ENCODE measurements at places on chromosomes 6 and 20.

DNA sequence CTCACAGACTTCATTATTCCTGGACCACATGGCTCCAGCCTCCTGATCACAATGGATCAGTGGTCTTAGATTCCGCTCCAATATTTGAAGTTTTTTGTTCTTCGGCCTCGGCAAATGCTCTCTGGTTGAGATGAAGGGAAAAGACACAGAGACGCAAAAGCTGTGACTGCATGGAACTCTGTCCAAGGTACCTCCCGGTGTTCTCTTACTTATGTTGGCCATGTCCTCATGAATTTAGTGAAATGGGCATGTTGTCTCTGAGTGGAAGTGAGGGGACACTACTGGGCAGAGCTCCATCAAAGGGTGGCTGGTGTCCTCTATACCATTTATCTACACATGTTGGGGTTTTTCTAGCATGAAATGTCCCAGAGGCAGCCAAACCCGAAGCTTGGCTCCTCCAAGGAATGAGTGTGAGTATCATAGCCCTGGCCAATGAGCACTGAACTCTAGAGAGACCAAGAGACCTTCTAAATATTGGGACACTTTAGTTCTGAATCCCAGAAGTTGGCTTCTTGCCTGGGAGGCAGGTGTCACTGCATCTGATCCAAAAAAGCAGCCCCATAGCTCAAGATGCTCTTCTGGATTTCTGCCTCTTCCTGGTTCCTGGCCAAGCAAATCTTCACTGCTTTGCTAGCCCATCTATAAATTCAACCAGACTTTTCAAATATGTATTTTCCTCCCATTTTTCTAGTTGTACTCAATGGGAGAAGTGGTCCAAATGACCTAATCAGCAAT, 34.1 kb downstream of the HLA-G start:
- no peak for DNase-seq

GRCh38 chr6:134772671-134773360, 177.1 kb downstream of the ALDH8A1 start:
- DNase-seq = no peak

- DNase-seq = no peak
Measured at GRCh38 chr6:145813285-145814034, 1.1 kb downstream of the FBXO30 start.

DNA sequence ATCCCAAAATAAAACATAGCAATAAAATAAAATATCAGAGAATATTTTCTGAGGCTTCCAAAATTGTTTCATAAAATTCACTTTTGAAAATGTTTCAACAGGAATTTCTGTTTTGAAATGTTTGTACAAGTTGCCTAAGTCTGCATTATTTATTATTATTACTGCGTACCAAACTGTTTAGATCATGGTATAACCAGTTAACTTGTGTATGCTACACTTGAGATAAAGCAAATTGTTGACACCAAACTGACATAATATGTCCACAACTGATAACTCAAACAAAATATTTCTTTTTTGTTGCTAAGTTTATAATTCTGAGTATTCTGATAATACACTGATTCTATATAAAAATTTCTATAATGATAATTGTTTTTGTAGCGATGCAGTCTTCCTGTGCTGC, 531.8 kb upstream of the EYS start:
- DNase-seq = no peak

GRCh38 chr6:53612651-53613050, 52.9 kb downstream of the KLHL31 start:
- DNase-seq = no peak

GRCh38 chr6:72760114-72760793, 138.4 kb downstream of the KCNQ5 start:
- DNase-seq = no peak

DNA sequence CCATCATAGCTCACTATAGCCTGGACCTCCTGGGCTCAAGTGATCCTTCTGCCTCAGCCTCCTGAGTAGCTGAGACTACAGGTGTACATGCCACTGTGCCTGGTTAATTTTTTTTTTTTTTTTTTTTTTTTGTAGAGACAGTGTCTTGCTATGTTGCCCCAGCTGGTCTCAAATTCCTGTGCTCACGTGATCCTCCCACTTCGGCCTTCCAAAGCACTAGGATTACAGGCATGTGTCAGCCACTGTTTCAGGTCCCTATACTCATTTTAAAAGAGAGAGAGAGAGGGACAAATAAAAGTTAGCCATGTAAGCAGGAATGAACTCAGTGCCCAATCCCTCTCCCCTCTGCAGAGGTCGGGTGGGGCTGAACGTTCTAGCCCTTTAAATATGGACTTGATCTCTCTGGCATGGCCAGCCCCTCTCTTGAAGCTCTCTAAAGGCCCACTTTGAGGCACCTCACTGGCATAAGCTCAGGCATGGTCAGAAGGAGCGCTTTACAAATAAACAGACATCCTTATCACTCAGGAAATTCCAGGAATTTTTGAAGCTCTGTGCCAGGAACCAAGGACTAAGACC, 9.0 kb upstream of the SERPINB1 start:
- DNase-seq = no peak

DNA sequence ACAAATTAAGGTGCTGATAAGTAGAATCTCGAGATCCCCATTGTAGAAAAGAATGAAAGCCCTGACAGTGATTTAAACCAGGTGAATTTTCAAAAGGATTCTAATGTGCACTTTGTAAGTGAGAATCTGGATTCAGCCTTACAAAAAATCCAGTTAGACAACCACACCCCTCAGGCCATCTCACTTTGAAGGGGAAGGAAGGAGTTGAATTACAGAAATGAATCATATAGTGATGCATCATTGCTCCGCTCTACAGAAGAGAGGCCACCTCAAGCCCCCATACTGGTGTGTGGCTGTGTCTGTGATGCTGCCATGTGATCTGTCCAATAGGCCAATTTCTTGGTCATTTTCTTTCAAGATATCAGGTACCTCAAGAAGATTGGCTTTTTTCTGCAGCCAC, 85.5 kb upstream of the NT5E start:
- DNase-seq = no peak

- no peak for DNase-seq
Measured at GRCh38 chr20:12090920-12091319, 173.2 kb downstream of the BTBD3 start.

Measured in GM12878 (cell line).